ENCODE measurements at places on chromosomes 6 and 20.

DNA sequence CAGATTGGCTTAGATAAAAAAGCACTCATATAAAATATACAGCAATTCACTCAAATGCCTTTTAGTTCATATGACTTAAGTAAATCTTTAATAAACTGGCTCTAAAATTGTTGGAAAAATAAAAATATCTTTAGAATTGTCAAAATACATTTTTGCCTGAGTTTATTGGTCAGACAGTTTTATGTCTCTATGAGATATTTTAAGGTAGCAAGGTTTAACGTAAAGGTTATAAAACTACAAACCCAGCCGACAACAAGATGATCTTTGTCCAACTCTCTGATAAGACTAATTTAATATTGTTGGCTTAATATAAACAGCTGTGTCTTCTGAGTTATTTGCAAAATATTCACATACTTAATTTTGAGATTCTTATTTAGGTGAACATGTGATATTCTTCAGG lies 39.5 kb downstream of the RNASET2 start:
- DNase-seq: no peak

- no peak for DNase-seq
Measured at GRCh38 chr20:10710991-10711775, 37.4 kb upstream of the JAG1 start.

DNA sequence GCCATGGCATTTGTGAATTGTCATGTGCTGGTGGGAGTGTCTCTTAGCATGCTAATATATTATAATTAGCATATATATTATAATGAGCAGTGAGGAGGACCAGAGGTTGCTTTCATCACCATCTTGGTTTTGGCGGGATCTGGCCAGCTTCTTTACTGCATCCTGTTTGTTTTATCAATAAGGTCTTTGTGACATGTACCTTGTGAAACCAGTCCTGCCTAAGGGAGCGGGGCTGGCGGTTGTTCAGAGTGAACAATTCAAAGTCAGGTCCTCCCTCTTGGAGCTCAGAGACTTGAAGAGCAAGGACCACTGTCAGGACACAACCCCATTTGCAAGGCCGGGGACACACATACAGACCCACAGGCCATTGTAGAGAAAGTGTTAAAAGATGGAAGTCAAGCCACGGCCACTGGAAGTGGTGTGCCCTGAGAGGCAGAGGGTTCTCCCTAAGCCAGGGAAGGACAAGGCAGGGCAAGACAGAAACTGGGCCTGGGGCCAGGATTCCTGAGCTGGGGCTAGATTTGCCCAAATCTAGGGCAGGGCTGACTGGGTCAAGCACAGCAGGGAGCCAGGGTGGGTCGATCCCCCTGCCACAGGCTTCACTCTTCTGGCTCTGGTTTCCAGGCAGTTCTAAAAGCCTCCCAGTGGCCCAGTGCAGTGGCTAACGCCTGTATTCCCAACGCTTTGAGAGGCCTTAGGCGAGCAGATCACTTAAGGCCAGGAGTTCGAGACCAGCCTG lies 14.2 kb downstream of the SLC52A3 start:
- no peak for DNase-seq

DNA sequence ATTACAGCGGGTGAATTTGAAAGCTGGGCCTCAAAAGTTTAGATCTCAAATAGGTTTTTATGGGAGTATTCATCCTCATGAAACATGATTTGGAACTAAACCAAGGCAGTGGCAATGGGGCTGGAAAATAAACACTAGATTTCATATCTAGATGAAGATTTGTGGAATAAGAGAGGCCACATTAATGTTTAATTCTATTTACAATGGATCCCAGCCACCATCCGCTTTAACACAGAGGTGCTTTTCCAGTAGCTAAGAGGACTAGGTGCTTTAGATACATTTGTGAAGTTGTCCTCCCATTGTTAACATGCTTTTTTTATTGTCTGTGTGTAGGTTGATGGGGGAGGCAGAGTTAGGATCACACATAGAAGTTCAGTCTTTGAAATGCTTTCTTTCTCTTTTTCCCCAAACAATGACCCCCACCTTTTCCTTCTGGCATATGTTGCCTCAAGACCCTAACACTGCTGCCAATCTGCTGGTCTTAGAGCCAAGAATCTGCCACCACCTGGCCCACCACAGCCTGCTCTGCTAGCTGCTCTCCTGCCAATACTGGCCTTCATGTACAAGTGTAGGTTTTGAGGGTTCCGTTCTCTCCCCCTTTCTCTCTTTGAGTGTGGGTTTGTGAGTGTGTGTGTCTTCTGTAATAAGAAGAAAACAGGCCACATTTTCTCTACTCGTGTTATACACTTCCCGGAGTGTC lies 27.8 kb upstream of the GFRAL start:
- no peak for DNase-seq

- DNase-seq: peak; percentile 21
Measured at GRCh38 chr6:39361657-39362486, 39.4 kb upstream of the KCNK16 start.

DNA sequence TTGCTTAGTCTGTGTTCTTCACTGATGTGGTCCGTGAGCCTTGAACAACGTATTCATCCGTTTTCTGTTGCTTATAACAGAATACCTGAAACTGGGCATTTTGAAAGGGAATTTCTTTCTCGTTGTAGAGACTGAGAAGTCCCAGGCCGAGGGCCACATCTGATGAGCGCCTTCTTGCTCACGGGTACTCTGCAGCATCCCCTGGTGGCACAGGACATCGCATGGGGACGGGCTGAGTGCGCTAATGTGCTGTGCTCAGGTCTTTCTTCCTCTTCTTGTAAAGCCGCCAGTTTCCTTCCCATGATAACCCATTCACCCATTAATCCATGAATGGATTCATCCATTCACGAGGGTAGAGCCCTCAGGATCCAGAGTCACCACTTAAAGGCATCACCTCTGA lies 161.0 kb downstream of the NFATC2 start:
- DNase-seq: no peak

- DNase-seq: no peak
Measured at GRCh38 chr6:105779110-105779509, 307.0 kb upstream of the PRDM1 start.
